ENCODE measurements at places on chromosomes 5 and 9.

GRCh38 chr9:21455320-21455719 lies 15.1 kb downstream of the IFNA1 start:
- no peak for DNase-seq

- DNase-seq, result no peak
Measured at GRCh38 chr9:27766073-27766835, 193.0 kb upstream of the C9orf72 start.

GRCh38 chr5:102737805-102738469 lies 17.2 kb upstream of the PAM start:
- DNase-seq, result no peak

DNA sequence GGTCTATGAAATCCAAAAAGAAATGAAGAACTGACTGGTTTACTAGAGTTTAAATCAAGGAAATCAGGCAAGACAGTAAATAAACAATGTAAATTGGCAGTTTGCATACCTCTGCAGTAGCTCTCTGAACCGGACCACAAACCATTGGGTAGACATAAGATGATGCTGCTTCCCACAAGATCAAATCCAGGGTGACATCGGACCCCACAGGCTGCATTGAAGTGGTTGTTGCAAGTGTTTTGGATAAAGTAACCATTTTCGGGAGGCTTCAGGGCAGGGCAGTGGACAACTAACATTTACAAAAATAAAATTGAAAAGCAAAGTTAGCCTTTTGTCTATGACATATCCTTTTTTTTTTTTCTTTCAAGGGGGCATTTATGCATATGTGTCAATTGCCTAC lies 66.7 kb downstream of the SVEP1 start:
- no peak for DNase-seq

GRCh38 chr5:59090323-59090722 lies 507.4 kb downstream of the RAB3C start:
- no peak for DNase-seq

- no peak for DNase-seq
Measured at GRCh38 chr9:137398561-137399468, 24.1 kb downstream of the EXD3 start.

DNA sequence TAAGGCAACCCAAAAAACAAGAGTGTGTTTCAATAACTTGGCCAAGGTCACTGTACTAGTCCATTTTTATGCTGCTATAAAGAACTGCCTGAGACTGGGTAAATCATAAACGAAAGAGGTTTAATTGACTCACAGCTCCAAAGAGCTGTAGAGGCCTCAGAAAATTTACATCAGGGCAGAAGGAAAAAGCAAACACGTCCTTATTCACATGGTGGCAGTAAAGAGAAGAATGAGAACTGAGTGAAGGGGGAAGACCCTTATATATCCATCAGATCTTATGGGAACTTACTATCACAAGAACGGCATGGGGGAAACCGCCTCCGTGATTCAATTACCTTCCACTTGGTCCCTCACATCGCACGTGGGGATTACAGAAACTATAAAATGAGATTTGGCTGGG lies 64.3 kb upstream of the CAMK4 start:
- DNase-seq, result no peak

- no peak for DNase-seq
Measured at GRCh38 chr9:13100914-13101572, 178.4 kb downstream of the MPDZ start.

- DNase-seq, result no peak
Measured at GRCh38 chr5:105573575-105573974, 2011.0 kb upstream of the NUDT12 start.

DNA sequence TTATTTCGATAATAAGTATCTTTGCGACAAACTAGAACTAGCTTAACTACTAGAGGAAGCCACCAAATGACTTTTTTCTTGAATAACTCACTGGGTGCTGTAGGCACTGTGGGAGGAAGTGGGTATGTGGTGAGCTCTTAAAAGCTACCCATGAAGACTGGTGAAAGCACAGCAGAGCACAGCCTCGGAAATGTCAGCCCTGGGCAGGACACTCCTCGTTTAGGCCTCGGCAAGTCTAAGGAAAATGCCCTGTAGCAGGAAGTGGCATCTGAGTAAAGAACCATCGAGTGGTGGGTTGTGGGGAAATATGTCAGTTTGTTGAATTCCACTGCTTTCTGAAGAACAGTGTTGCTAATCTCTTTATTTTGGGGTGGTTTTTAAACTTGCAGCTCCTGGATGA lies 44.0 kb upstream of the NCS1 start:
- DNase-seq, result peak; percentile 58

All from activated T-cell treated with anti-CD3 and anti-CD28 coated beads for 24 hours (primary cell).